ENCODE measurements at places on chromosomes 2 and 18.

GRCh38 chr2:201007584-201007998 lies 44.1 kb upstream of the ORC2 start:
- no peak for DNase-seq

DNA sequence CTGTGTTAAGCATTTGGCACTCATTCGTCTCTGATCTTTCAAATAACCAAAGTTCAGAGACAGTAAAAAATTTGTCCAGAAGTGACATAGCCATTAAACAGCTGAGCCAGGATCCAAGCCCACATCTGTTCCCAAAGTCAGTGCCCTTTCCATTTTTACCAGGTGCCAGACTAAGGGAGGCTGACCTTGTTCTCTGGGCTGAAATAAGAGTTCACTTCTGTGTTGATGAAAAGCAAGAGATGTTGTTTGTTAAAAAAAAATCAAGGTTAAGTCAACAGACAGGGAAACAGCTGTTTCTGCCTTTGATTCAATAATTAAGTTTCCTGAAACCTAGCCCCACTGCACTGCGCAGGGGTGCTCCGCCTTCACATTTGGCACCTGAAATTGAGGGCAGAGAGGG lies 117.1 kb downstream of the PRKRA start:
- no peak for DNase-seq

- DNase-seq: no peak
Measured at GRCh38 chr2:37633845-37634244, 37.6 kb downstream of the CDC42EP3 start.

DNA sequence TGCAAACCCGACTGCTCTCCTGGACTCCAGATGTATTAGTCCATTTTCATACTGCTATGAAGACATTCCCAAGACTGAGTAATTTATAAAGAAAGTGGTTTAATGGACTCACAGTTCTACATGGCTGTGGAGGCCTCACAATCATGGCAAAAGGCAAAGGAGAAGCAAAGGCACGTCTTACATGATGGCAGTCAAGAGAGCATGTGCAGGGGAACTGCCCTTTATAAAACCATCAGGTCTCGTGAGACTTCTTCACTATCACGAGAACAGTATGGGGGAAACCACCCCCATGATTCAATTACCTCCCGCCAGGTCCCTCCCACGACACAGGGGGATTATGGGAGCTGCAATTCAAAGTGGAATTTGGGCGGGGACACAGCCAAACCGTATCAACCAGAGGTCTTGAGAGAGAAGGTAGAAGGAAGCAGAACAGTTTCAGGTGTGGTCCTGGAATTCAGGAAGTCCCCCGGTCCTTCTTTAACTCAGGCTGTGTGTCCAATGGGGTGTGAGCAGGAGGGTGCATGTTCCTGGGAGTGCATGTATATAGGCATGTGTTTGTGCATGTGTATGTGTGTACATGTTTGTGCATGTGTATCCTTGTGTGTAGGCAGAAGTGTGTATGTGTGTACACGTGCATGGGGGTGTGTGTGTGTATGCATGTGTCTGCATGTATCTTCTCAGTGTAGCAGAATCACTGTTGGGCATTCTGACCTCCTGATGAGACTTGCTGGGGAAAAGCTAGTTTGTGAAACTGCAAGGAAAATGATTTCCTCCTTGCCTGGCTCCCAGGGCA lies 46.2 kb downstream of the GREB1 start:
- no peak for DNase-seq

- DNase-seq: peak; percentile 57
Measured at GRCh38 chr2:37324536-37324785, 172 bp downstream of the PRKD3 start.

GRCh38 chr2:127365211-127365643 lies 22.5 kb downstream of the MAP3K2 start:
- no peak for DNase-seq

- no peak for DNase-seq
Measured at GRCh38 chr2:218260742-218261422, at the start of gene GPBAR1. Gene GPBAR1 (plus strand): TSS chr2:218261015. CDS start chr2:218262725, 1,710 bp downstream.

- DNase-seq: no peak
Measured at GRCh38 chr2:186780701-186781316, 68.2 kb downstream of the ZSWIM2 start.

GRCh38 chr18:38402509-38402908 lies 836.9 kb upstream of the CELF4 start:
- no peak for DNase-seq

GRCh38 chr2:96198921-96199320 lies 9.7 kb downstream of the STARD7 start:
- no peak for DNase-seq

- no peak for DNase-seq
Measured at GRCh38 chr2:46632349-46632748, 153.0 kb downstream of the TMEM247 start.

- no peak for DNase-seq
Measured at GRCh38 chr18:35624146-35624545, 42.6 kb downstream of the GALNT1 start.

- no peak for DNase-seq
Measured at GRCh38 chr2:222358876-222359275, 60.1 kb upstream of the PAX3 start.

GRCh38 chr2:82494739-82495138 lies 1964.3 kb downstream of the SUCLG1 start:
- DNase-seq: no peak

DNA sequence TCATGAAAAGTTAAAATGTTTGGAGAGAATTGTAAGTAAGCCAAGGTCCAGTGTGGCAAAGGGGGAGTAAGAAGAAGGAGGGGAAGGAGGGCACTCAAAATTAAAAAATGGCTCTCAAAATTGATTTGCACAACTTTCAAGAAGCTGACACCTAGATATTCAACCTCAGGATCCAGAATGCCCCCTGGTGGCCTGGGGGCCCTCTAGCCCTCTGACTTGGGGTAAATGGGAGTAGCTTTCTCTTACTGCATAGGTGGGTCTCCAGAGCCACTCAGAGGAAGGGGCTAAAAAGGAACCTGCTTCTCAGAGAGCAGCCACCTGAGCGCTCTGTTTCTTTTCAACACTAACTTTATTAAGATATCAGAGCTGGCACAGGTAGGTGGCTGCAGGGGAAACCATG lies 968.5 kb downstream of the BCL11A start:
- no peak for DNase-seq

- no peak for DNase-seq
Measured at GRCh38 chr2:61193670-61194561, 31.9 kb downstream of the C2orf74 start.

DNA sequence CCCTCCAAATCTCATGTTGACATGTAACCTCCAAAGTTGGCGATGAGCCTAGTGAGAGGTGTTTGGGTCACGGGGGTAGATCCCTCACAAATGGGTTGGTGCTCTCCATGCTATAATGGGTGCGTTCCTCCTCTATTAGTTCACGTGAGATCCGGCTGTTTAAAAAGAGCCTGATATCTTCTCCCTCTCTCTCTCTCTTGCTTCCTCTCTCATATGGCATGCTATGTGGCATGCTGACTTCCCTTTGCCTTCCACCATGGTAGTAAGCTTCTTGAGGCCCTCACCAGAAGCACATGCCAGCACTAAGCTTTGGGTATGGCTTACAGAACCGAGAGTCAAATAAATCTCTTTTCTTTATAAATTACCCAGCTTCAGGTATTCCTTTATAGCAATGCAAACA lies 39.2 kb downstream of the C2orf76 start:
- DNase-seq: no peak

- DNase-seq: no peak
Measured at GRCh38 chr18:73766910-73767515, 380.6 kb downstream of the FBXO15 start.

DNA sequence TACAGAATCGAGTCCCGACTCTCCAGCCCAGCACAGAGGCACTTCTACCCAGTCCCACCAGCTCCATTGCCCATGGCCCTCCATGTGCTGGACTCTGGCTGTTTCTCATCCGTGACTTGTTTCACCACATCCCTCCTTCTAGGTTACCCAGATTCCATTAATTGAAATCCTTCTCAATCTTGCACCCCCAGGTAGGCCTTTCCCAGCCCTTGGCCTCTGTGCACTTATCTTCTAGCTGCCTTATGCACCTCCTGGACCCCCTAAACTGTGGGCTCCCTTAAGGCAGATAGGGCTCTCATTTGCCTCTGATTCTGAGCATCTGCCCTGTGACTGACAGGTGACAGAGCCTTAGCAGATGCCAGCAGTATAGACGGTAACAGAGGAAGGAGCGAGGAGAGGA lies 9.2 kb downstream of the MYCN start:
- DNase-seq: no peak

GRCh38 chr18:48644029-48644428 lies 105.2 kb downstream of the CTIF start:
- no peak for DNase-seq

DNA sequence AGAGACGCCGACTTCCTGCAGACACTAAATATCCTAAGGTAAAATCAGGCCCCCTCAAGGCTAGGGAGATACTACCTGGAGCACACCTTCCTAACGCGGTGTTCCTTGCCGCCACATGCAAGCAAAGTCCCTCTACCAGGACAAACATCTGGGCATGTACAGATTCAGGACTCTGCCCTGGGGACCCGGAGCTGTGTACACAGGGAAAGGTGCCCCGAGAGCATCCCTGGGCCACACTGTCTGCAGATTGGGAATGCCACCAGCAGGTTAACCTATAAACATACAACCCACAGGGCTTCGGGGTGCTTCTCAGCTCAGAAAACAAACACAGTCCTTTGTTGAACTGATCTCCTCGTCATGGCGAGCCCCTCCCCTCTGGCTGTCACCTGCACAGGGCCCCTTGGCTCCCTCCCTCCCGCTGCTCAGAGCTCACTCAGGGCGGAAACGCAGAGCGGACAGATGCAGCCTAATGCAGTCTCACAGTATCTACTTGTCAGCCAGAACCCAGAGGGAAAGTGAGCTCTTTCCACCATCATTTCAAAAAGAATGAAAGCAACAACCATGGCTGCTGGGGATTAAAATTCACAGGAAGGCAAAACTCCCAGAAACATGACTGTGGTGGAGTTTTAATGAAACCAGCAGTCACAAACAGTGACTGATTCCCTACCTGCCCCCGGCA lies 218.8 kb downstream of the HDAC4 start:
- DNase-seq: no peak

DNA sequence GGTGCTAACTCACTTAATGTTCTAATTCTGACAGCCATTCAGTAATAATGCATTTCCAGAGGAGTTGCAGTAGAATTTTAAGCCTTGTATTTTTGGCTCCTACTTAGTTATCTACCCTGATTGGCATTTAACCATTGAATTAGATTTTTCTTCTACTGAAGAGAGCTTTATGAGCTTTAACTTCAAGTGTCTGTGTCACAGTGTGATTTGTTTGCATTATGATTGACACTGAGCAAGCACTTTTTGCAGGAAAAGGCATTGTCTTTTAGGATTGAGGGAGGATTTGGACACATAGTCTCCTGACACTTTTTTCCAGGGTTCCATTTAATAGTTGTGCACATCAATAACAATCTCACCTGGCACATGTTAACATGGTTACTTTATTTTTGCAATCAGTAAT lies 26.7 kb downstream of the LYPD6 start:
- DNase-seq: no peak

GRCh38 chr2:235857598-235857997 lies 310.6 kb downstream of the GBX2 start:
- no peak for DNase-seq

DNA sequence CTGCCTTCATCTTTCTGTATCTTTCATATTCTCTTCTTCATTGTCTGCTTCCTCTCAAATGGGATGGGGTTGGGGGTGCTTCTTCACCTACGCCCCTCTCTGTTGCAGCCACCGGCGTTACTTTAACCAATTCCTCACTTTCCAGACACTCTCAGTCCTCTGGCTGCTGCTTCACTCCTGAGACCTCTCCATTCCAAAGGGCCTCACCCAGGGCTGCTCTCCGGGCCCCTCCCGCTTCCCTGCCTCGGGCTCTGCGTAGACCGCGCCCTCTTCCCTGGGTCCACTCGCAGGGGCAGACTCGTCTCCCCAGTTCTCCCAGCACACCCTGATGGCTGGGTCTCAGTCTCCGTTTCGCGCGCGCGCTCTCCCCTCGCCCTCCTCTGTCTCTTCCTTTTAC lies 926 bp downstream of the SERPINB8 start:
- no peak for DNase-seq

GRCh38 chr18:46356278-46357033 lies 252.3 kb downstream of the HAUS1 start:
- DNase-seq: no peak

DNA sequence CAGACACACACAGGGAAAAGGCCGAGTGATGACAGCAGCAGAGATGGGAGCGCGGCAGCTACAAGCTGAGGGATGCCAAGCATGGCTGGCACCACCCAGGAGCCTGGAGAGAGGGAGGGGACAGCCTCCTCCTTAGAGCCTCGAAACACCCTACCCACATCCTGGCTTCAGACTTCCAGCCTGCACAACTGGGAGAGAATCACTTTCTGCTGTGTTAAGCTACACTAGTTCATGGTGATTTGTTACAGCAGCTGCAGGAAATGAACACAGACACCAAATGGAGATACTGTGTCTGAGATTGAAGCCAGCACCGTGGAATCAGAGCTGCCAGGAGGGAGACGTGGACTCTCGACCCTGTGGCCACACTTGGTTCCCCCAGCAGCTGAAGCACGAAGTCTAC lies 27.5 kb upstream of the FOSL2 start:
- no peak for DNase-seq

DNA sequence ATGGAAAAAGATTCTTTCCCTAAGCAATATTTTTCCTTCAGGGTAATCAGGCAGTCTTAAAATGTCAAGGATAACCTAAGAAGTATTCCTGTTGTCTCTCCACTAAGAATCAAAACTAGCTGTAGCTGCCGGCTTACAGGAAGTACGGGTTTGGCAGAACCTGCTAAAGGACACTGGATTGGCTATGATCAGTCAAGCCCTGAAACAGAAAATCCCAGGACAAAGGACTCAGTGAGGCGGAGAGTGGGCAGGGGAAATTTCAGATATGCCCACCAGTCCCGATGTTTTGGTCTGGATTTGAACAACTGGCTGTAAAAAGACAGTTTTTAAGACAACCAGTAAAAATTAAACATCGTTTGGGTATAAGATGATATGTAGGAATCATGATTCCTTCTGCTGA lies 155.7 kb downstream of the HDAC4 start:
- DNase-seq: no peak

DNA sequence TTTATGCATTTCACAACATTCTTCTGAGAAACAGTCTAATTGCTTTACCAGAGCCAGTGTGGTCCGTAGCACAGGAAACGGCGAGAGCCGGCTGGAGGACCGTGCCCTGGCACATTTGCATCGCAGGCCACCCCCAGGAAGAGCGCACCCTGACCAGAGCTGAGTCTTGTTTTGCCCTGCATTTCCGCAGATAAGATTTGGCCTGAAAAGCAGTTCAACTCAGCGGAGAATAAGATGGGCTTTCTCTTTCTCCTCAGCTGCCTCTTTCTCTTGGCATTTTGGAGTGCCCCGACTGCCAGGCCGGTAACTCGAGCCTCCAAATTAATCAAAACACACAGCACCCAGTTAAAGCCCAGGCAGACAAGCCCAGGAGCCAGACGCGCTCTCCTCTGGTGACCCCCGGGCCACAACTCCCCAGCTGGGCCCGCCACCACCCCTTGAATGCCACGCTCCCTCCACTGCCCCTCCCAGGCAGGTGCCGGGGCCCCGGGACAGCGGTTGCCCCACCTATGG lies 464 bp downstream of the COL4A4 start:
- no peak for DNase-seq
